ENCODE measurements at places on chromosomes 1 and 21.
A peak's percentile ranks its signal among the peaks of the same experiment; 100 is the strongest.

GRCh38 chr1:101220906-101221305, 15.9 kb upstream of the S1PR1 start:
- DNase-seq, result no peak

- no peak for DNase-seq
These were observed 204.1 kb upstream of the PTGFR start for GRCh38 chr1:78286686-78287085.

- no peak for DNase-seq
These were observed 88.1 kb downstream of the TM2D1 start for GRCh38 chr1:61636814-61637213.

- DNase-seq, result no peak
These were observed 16.5 kb downstream of the TNFRSF1B start for GRCh38 chr1:12183095-12183794.

DNA sequence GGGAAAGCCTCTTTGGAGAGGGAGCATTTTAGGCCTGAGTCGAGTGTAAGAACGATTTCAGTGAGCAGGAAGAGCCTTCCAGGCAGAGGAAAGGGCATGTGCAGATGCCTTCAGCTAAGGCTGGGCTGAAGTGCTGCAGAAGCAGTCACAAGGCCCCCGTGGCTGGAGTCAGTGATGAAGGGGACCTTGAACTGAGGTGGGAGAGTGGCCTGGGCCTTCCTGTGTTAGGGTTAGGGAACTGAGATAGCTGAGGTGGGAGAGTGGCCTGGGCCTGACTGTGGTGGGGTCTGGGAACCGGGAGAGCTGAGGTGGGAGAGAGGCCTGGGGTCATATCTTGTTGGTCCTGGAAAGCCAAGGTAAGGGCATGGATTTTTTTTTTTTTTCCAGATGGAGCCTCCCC, 50.9 kb upstream of the ETV3 start:
- DNase-seq, result no peak

GRCh38 chr1:228006034-228006785, 588 bp upstream of the WNT3A start:
- no peak for DNase-seq

- DNase-seq, result no peak
These were observed 476.3 kb downstream of the SIPA1L2 start for GRCh38 chr1:232153652-232154051.

- DNase-seq, result no peak
These were observed 34.6 kb downstream of the CFAP57 start for GRCh38 chr1:43206600-43207228.

GRCh38 chr1:53524428-53525375, 65.5 kb downstream of the DMRTB1 start:
- DNase-seq, result no peak

- DNase-seq, result no peak
These were observed 1.7 kb downstream of the PIAS3 start for GRCh38 chr1:145857170-145857569.

DNA sequence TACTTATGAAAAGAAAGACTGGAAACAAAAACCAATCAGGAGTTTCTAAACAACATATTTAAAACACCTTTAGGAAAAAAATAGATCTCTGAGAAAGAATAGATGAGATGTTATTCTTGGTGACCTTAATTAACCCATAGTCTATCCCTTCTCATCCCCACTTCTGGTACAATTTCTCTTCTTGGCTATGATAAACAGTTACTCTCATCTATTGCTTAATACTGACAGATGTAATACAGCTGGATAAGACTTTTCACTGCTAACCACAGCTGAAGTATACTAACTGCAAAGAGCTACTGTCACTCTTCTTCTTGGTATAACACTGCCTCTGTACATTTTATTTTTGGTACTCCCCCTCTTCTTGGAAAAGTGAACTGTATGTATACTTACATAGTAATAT, 15.2 kb downstream of the EXTL2 start:
- DNase-seq, result no peak

GRCh38 chr1:29237129-29237821, 953 bp downstream of the PTPRU start:
- DNase-seq, result no peak

DNA sequence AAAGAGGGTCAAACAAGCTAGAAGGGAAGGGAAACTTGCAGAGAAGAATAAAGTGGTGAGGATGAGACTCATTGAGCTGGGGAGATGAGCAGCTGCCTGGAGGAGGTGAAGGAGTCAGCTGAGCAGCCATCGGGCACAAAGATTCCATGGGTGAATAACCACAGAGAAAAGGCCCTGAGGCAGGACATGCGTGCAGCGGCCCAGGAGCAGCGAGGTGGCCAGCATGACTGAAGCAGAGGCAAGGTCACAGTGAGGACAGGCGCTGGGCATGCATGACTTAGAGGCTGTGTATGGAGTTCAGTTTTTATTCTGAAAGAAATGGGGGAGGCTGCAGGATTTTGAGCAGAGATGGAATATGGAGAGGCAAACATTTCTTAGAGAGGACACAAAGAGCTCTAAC, 24.9 kb downstream of the OLFML2B start:
- DNase-seq, result no peak

DNA sequence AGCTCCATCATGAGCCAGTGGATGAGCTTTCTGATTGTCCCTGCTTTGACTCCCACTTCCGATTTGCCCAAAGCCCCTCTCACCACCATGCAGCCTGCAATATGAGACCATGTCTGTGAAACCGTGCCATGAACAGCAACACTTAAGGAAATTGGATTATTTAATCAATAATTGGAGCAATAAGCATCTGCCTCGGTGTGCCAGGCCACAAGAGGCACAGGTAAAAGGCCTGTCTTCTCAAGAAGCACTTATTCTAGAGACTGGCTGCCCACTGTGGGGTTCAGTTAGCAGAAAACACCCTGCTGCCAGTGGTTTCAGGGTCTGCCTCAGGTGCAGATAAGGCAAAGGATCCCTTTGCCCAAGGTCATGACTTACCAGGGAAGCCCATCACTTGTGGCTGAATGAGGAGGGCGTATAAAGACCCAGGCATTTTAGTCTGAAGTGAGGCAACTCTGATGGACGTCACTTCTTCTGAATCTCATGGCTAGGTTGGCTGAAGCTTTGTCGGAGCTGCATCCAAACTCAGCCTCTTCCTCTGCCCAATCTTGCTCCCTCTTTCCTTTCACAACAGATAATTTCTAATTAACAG, 7.1 kb upstream of the CHI3L2 start:
- no peak for DNase-seq

DNA sequence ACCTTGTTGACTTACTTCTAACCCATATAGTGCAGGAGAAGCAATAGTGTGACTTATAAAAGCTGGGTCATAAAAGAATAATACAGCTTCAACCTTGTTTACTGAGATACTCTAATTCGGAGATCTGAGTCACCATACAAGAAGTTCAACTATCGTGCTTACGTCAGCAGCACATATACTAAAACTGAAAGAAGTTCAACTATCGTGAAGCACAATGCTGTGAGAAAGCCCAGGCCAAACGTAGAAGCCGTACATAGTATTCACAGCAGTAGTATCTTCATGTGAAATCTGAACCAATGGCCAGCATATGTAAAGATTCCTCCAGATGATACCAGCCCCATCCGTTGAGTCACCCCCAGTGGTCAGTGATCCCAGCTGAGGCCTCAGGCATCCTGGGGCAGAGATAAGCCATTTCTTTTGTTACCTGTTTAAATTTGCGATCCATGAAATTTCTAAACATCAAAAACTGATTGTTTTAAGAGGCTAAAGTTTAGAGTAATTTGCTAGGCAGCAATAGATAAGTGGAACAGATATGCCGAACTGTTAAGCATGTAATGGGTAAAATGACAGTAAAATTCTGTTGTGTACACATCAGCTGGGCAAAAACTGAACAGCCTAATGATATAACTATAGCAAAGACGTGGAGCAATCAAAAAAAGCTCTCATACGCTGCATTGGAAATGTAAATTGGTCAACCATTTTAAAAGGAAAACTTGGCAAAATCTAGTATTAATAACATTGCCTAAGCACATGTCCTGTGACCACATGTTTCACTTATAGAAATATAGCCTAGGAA, 53.9 kb upstream of the SAMD13 start:
- DNase-seq, result no peak

- no peak for DNase-seq
These were observed 16.4 kb upstream of the LRRC52 start for GRCh38 chr1:165527251-165528007.

DNA sequence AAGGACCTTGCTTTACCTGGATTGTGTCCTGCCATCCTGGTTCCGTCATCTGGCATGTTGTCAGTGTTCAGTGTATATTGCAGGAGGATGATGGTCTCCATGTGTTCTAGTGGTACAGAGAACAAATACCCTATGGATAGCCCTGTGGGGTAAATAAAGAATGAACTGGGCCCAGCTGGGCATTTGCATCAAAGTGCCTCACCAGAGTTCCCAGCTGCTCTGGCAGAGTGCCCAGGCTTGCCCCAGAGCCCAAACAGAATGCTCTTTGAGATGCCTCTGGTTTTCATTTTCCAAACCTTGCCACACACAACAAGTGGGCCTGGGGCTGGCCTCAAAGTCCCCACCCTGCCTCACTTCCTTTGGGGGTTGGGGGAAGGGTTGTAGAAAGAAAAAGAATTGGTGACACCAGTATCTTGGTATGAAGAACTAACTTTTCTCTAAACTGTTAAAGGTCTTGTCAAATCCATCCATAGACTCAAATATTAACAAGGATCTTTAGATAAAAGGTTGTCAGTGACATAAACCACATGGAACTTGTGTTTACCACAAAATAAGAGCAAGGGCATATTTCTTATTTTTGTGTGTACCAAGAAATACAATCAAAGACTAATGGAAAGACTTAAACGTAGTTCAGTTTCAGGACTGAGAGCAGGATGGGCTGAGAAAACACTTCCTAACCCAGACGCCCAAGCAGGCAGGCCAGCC, 82.2 kb downstream of the LMO4 start:
- peak; percentile 93 for DNase-seq

DNA sequence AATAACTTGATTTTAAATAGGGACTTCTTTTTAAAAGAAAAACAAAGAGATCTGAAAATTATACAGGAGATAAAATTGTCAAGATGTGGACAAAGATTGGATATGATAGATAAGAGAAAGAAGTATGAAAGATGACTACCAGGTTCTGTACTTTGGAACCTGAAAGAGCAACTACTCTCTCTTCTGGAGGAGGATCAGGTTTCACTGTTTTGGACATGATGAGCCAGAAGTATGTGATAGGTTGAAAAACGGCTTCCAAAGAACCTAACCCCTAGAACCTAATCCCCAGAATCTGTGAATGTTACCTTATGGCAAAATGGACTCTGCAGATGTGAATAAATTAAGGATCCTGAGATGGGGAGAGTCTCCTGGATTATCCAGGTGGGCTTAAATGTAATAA, 26.2 kb downstream of the RSBN1 start:
- no peak for DNase-seq

DNA sequence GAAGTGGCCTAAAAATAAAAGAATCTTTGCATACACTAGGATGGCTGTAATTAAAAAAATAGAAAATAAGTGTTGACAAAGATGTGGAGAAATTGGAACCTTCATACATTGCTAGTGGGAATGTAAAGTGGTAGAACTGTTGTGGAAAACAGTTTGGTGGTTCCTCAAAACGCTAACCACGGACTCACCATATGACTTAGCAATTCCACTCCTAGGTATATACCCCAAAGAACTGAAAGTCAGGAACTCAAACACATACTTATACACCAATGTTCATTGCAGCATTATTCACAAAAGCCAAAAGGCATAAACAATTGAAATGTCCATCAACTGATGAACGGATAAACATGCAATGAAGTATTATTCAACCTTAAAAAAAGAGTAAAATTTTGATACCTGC, 10.8 kb upstream of the HMGCL start:
- DNase-seq, result no peak

DNA sequence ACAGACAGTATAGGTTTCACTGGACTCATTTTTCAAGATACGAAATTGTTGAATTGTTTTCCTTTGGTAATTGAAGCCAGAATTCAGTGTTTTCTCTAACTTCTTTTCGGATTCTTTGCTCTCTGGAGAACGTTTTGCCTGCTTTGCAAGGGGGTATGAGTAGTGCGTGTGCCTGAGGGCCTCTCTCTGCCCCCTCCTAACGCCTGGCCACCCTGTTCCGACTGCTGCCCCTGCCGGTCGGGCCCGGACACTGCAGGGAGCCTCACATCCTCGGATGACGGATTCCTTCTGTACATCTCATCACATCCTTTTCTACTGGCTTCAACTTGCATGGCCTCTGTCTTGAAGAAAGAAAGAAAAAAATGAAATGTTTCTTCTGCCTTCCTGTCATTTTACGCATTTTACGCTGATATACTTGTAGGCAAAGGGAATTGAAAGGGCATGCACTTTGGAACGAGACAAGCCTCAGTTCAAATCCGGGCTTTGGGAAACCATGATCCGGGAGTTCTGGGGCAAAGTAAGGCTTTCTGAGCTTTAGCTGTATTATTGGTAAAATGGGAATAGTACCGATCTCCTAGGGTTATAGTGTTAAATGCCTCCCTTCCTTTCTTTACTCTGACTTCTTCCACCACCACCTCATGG, 65.1 kb downstream of the DISC1 start:
- DNase-seq, result peak; percentile 36
